ENCODE measurements at places on chromosomes 12 and 14.

GRCh38 chr14:55964821-55965220, 153.4 kb upstream of the PELI2 start:
- H3K27ac ChIP-seq, result no peak overlapping the region

GRCh38 chr14:58166005-58166983, 14.3 kb upstream of the ARMH4 start:
- no peaks in the 10 kb centered on the region for H3K36me3 ChIP-seq
- peaks cover 5% of the 10 kb centered on the region for H3K27me3 ChIP-seq
- H3K27ac ChIP-seq, result no peak overlapping the region

DNA sequence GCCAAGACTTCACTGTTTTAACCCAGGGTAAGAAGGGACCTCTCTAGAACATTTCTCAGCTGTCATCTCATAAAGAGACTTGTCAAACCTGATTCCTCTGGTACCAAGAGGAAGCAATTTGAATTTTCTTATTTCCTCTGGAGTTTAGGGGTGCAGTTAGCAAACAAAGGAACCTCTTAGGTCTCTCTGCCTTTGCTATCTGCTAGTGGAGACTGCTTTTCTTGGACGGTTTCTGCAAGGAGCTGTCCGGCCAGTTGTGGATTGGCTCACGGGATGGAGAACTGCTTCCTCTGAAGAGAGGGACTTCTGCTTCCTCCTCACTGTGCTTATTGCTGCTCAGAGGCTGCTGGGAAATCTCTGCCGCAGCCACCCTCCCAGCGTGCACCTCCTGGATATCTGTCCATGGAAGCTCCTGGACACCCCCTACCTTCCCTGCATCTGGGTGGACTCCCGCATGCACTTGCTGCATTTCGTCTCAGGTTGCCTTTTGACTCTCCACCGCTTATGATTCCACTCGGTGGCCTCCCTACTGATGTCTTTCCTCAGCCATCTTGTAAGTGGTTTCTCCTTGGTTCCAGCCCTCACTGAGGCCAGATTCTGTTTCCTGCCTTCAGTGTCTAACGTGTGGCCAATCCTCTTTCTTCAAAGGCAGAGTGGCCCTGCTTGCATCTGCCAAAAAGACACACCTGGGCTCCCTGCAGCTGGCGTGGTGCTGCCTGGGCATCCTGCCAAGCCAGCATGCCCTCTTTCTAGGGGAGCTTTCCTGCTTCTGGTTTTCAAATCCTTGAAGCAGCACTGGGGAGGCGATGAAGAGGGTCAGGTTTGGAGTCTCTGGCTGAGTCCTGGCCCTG, 187.3 kb downstream of the CHST11 start:
- peak overlapping the region; percentile 15 for H3K4me3 ChIP-seq
- H3K36me3 ChIP-seq, result peaks cover 24% of the 10 kb centered on the region
- peak overlapping the region; percentile 67 for H3K27ac ChIP-seq
- H3K27me3 ChIP-seq, result no peaks in the 10 kb centered on the region

DNA sequence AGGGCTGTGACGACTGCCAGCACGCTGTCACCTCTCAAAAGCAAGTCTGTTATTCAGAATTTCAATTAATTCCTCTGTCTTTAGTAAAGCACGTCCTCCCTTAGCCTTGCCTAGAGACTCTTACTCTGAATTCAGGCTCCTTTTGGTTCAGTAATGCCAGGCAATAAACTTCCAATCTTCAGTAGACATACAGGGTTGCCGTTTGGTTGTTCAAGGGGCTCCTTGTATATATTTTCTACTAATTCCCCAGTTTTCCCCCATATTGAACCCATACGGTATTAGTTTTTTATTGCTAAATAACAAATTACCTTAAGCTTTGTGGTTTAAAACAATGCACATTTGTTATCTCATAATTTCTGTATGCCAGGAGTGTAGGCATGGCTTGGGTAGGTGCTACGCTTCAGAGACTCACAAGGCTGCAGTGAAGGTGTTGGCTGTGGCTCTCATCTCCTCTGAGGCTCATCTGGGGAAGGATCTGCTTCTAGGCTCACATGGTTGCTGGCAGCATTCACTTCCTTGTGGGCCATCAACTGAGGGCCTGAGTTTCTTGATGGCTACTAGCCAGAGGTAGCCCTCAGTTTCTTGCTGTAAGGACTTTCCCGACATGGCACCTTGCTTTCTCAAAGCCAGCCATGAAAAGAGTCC, 7.3 kb upstream of the CLECL1 start:
- peak overlapping the region; percentile 44 for H3K27ac ChIP-seq
- H3K27me3 ChIP-seq, result no peaks in the 10 kb centered on the region
- H3K36me3 ChIP-seq, result peaks cover 2% of the 10 kb centered on the region
- peaks cover 79% of the 10 kb centered on the region for H3K4me1 ChIP-seq

DNA sequence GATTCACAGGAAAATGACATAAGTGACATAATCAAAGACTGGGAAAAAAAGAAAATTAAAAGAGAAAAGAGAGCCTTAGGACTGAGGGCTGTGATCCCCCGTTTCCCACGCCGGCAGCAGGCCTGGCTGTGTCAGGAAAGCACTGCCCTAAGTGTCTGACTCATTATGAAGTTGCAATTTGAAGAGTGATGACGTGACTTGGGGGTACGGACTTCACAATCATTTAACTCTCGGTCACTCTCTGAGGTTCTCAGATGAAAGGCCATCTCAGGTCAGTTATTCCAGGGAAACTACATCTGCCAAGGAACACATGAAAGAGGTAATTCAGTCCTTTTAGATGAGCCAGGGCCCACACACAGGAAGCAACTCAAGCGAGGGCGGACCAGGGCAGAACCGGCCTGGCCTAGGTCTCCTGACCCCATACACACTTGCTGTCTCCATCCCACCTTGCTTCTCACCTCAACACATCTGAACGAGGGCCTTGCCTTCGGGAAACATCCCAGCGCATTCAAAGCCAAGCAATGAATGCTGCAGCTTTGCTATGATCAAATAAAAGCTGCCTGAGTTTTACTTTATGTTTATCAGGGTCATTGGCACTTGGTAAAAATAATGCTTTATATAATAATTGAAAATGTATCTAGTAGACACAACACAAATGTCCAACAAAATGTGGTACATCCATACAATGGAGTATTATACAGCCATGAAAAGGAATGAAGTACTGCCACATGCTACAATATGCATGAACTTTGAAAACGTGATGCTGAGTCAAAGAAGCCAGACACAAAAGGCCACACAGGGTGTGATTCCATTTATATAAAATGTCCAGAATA, 2.7 kb downstream of the SSH1 start:
- peaks cover 43% of the 10 kb centered on the region for H3K4me1 ChIP-seq
- DNase-seq, result peak; percentile 25
- peaks cover 19% of the 10 kb centered on the region for H3K36me3 ChIP-seq
- H3K27me3 ChIP-seq, result peaks cover 2% of the 10 kb centered on the region
- peak overlapping the region; percentile 66 for H3K27ac ChIP-seq
- peak overlapping the region; percentile 82 for H3K4me3 ChIP-seq

- no peaks in the 10 kb centered on the region for H3K27me3 ChIP-seq
- peaks cover 2% of the 10 kb centered on the region for H3K36me3 ChIP-seq
- no peak overlapping the region for H3K27ac ChIP-seq
- no peak overlapping the region for H3K4me3 ChIP-seq
- no peak for DNase-seq
These were observed 55.3 kb upstream of the FGD4 start for GRCh38 chr12:32344047-32344446.

DNA sequence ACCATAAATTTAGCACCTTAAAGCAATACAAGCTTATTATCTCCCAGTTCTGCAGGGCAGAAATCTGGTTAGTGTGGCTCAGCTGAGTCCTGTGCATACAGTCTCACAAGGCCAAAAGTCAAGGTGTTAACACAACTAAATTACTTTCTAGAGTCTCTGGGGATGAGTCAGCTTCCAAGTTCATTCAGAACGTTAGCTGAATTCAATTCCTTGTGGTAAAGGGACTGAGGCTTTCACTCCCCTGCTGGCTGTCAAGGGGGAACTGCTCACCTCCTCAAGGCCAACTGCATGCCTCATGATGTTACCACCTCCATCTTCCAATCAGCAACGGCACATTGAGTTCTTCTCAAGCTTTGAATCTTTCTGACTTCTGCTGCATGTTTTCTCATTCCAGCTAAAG, 27.6 kb downstream of the EML5 start:
- H3K27ac ChIP-seq, result no peak overlapping the region
- peaks cover 2% of the 10 kb centered on the region for H3K4me1 ChIP-seq
- H3K4me3 ChIP-seq, result no peak overlapping the region
- peak; percentile 15 for DNase-seq
- peaks cover 28% of the 10 kb centered on the region for H3K36me3 ChIP-seq
- no peaks in the 10 kb centered on the region for H3K27me3 ChIP-seq

GRCh38 chr12:112820796-112821195, 29.2 kb downstream of the RPH3A start:
- H3K4me1 ChIP-seq, result no peaks in the 10 kb centered on the region
- H3K27me3 ChIP-seq, result peaks cover 13% of the 10 kb centered on the region
- H3K4me3 ChIP-seq, result no peak overlapping the region
- no peaks in the 10 kb centered on the region for H3K36me3 ChIP-seq
- DNase-seq, result no peak

GRCh38 chr12:15982471-15982870, 71.3 kb downstream of the DERA start:
- H3K27me3 ChIP-seq, result no peaks in the 10 kb centered on the region
- H3K36me3 ChIP-seq, result peaks cover 41% of the 10 kb centered on the region
- no peak overlapping the region for H3K27ac ChIP-seq
- H3K4me3 ChIP-seq, result no peak overlapping the region
- DNase-seq, result no peak
- H3K4me1 ChIP-seq, result no peaks in the 10 kb centered on the region

GRCh38 chr12:103036581-103037214, 79.2 kb downstream of the ASCL1 start:
- H3K4me3 ChIP-seq, result no peak overlapping the region
- no peak overlapping the region for H3K27ac ChIP-seq
- peaks cover 5% of the 10 kb centered on the region for H3K27me3 ChIP-seq
- H3K4me1 ChIP-seq, result no peaks in the 10 kb centered on the region

DNA sequence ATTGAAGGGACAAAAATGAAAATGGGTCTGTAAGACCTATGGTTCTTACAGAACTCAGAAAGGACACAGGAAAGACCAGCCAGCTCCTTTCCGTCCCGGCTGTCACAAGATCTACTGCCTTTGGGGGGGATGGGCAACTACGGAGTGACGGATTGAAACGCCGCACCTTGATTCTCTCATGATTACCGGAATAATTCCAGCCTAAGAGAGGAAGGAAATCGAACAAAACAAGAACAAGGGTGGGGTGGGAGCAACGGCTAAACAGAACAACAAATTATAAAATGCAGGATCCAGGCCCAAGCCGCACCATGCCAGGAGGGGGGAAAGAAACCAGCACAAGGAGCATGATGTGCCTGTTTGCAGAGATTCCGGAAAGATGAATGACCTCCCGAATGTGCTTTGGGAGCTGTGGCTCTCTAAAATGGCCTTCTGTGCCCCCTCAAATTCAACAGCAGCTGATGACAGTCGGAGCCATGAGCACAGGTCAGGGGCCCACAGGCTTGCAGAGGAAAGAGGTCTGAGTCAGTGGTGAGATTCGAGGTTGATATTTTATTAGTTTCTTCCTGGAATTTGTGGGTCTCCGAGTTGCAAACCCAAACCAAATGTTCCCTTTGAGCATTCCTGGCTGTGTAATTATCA, 72.1 kb downstream of the SPRING1 start:
- no peaks in the 10 kb centered on the region for H3K4me1 ChIP-seq
- H3K4me3 ChIP-seq, result no peak overlapping the region
- no peak overlapping the region for H3K27ac ChIP-seq
- DNase-seq, result no peak
- no peaks in the 10 kb centered on the region for H3K27me3 ChIP-seq

DNA sequence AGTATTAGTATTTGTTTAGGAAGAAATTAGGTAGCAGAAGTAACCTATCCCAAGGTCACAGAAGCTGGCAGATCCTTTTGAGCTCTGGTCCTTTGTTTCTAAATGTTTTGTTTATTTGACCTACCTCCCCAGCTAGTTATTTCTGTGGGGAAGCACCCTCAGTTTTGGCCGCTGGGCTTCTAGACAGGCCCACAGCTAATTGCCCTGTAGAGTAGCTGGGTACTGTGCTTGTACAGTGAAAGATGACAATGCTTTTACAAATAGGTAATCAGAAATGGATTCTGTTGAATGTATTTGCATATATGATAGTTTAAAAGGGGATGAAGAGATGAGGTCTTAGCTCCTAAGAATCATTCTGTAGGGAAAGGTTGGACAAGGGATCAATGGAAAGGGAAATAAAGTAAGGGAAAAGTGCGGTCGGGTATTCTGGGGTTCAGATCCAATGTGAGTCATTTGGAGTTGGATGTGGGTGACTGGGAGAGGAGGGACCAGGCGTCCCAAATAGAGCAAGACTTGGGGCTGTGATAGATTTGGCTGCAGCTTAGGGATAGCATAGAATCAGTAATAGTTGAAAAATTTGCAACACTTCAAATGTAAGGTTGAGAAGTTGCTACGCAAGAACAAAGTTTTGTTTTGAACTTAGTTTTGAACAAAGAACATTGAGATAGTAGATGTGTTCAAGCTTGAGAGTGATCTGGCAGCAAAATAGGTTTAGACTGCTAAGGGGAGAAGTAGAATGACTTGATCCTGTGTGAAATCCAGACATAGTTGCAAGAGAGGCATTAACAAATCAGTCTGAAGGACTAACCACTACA, 3.6 kb downstream of the NUDT4 start:
- peaks cover 49% of the 10 kb centered on the region for H3K4me1 ChIP-seq
- H3K36me3 ChIP-seq, result peaks cover 22% of the 10 kb centered on the region
- DNase-seq, result no peak
- H3K4me3 ChIP-seq, result peak overlapping the region; percentile 98
- peak overlapping the region; percentile 99 for H3K27ac ChIP-seq

DNA sequence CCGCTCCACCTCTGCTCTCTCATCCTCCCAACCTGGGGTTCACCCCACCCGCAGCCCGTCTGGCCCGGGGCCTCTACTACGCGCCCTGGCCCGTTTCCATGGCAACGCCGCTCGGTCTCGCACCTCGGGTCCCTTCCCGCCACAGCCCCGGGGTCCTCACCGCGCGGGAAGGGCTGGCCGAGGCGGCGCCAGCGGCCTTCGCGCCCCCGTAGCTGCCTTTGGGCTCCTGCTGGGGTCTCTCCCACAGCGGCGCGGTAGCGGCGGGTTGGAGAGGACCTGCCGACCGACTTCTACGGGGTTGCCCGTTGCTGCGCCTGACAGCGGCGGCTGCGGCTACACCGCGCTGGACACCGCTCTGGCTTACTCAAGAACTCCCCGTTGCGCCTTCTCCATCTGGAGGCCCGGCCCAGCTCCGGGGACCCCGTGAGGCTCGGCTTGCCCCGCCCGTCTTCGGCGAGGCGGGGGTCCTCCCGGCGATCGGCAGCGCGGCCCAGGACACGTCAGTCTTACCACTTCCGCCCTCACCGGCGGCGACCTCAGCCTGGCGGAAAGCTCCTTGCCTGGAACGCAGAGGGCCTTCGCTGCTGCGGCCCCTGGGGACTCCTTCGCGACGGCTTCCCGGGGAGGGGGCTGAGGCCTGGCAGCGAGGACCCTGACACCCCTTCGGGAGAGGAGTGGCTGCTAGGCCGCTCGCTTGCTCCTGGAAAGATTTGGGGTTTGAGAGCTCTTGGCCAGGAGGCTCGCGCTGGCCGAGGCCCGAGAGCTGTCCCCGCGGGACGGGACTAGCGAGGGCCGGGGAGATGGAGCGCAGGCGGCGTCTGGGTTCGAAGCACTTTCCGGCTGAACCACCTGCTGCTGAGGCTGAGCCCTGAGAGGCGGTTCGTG, at the start of gene TM9SF1:
TSS of gene TM9SF1 (minus strand) at position 256 of the 885 bp plus-strand sequence. CDS start 422 bp downstream, outside the sequence.
- H3K27me3 ChIP-seq, result no peaks in the 10 kb centered on the region
- peaks cover 48% of the 10 kb centered on the region for H3K36me3 ChIP-seq
- H3K4me3 ChIP-seq, result peak within 1 kb of the TSS; percentile 90
- DNase-seq, result peak; percentile 93

Data from activated CD4-positive, alpha-beta T cell treated with anti-CD3 and anti-CD28 coated beads for 36 hours (primary cell).